CD4-positive, alpha-beta T cell treated with Interleukin-6 at 100 ng/mL for 8 hours (primary cell): ENCODE measurements at places on chromosomes 6 and 20.

- DNase-seq, result no peak
Measured at GRCh38 chr20:18543932-18544331, 23.3 kb upstream of the SMIM26 start.

DNA sequence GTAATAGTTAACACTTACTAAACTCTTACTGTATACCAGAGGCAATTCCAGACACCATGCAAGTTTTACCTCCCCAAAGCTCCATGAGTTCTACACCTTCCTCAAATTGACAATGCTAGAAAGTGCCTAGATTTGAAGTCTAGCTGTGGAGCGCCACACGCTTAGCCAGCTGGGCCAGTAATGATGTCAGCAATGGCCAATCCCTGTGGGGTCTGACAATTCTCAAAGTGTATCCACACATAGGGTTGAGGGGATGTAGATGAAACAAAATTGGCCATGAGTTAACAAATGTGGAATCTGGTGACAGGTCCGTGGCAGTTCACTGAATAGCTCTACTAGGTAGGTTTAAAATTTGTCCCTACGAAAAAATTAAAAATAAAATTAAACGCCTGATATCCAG lies 1.3 kb downstream of the ZNF343 start:
- no peak for DNase-seq

DNA sequence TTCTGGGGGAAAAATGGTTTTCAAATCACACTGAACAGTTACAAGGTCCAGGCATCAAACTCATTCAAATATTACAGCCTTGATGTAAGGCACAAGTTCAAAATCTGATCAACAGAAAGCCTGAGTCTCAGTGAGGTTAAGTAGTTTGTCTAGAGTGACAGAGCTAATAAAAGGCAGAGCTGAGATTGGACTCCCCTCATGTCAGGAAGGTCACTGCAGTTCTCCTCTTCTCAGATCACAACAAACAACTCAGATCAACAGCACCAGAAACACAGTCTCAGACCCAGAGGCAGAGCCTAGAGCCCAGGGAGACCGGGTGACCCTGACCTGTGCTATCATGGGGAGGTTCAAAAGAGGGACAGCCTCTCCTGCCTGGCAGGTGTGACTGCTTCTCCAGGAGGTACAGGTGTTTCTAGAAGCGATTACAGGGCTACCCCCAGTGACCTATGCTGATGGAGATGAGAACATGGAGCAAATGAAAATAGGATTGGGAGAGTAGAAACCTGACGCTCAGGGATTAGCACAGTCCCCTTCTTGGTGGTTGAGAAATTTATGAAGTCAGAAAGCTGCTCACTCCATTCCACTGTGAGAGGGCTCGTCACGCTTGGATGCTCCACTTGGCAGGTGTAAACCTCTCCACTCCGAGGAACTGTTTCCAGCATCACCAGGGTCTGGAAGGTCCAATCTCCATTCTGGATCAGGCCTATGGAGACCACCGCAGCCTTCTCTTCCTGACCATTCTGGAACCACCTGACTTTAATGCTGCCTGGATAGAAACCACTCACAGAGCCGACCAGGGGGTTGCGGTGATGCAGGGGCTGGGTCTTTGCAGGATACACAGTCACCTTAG lies 24.3 kb upstream of the HLA-DRB5 start:
- no peak for DNase-seq

DNA sequence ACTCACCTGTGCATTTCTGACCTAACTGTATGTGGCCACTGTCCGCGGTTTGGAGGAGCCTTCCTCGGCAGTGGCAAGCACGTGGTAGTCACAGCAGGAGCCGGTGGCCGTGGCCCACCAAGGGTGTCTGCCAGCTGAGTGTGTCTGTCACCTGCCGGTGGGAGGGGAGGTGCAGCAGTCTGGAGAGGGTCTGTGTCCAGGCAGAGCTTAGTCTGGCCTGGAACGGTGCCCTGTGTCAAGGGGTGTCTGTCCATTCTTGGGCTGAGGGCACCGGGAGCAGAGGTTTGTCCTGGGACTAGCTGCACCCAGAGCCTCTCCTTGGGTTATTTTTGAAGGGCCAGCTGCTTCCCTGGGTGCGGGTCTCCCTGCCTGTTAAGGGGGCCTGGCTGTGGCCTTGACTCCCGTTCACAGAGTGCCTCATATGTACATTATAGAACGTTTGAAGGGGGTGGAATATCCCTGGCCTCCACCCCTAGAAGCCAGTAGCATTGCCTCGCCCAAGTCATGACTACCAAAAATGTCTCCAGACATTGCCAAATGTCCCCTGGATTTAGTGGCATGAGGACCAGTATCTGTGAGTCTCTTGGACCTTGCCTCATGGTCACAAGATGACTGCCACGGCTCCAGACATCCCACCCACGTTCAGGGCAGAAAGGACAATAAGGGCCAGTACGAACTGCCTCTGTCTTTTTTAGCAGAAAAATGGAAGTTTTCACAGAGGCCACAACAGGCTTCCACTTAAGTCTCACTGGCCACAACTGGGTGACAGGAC lies 5.2 kb downstream of the RBM38 start:
- no peak for DNase-seq

GRCh38 chr6:49416195-49416594 lies 46.9 kb downstream of the MMUT start:
- no peak for DNase-seq

- DNase-seq, result no peak
Measured at GRCh38 chr6:24763578-24763977, 11.2 kb upstream of the GMNN start.

- DNase-seq, result no peak
Measured at GRCh38 chr20:35020108-35020928, 64.7 kb downstream of the MYH7B start.

GRCh38 chr6:79571030-79571367 lies 33.8 kb upstream of the LCA5 start:
- no peak for DNase-seq

GRCh38 chr6:168156742-168157265 lies 77.8 kb upstream of the FRMD1 start:
- no peak for DNase-seq

- DNase-seq, result no peak
Measured at GRCh38 chr20:18688676-18689075, 100.8 kb downstream of the DTD1 start.

- peak; percentile 81 for DNase-seq
Measured at GRCh38 chr20:4811661-4812181, 90.0 kb downstream of the PRND start.

DNA sequence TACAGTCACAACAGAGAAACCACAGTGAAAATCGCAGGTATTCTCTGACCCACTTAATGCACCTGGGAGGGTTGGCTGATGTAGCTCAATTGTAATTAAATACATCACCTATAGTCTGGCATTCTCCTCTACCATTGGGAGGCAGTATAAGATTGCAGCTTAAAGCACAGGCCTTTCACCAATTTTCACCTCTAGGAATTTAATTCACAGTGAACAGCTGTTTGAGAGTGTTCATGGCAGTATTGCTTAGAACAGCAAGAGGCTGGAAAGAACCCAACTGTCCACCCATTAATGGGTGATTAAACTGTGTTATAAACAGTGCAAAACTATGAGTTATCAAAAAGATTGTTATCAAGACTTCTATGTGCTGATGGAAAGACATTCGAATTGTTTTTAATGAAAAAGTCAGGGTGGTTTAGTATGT lies 2.0 kb downstream of the EDEM2 start:
- peak; percentile 44 for DNase-seq

DNA sequence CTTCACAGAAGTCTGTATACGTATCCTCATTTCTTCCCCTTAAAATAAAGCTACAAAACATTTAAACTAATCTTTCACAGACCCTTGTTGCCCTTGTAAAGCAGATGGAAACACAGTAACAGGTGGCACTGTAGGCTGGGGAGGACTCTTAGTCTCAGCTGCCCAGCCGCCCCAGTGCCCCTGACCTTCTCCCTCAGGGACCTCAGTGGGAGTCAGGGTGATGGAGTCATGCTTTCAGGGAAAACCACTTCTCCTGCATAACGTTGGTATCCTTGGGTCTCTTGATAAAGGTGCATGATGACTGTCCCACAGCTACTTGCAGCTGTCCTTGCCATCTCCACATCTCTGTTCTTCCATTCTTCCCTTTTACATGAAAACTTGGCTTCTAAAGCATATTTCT lies 198.6 kb downstream of the CDKAL1 start:
- no peak for DNase-seq
